ENCODE measurements at places on chromosomes 6 and 20.

DNA sequence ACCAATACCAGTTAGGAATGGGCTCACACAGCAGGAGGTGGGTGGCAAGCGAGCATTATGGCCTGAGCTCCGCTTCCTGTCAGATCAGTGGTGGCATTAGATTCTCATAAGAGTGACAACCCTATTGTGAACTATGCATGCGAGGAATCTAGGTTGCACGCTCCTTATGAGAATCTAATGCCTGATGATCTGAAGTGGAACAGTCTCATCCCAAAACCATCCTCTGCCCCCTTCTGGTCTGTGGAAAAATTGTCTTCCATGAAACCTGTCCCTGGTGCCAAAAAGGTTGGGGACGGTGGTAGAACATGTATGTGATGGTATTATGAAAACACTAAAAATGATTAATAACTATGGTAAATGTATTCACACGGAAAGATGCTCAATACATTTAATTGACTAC, 99.7 kb upstream of the HIVEP1 start:
- no peak for DNase-seq

DNA sequence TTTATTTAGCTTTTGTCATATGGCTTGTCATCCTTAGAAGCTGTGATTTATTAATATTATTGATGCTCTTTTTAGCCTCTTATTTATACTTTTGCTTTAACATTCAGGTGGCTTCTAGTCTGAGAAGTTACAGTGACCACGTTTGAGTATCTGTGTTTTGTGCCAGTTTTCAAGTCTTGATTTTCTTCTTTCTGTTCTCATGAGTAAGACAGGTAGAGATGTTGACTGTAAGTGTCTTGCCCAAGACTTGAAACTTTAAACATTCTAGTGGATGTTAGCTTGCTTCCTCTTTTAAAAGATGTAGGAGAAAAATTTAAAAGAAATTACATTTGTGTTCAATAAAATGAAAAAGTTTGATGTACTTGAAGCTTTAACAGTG, 122.6 kb downstream of the LRRC1 start:
- DNase-seq, result no peak

- no peak for DNase-seq
These were observed 987 bp downstream of the ADISSP start for GRCh38 chr20:3766422-3767109.

DNA sequence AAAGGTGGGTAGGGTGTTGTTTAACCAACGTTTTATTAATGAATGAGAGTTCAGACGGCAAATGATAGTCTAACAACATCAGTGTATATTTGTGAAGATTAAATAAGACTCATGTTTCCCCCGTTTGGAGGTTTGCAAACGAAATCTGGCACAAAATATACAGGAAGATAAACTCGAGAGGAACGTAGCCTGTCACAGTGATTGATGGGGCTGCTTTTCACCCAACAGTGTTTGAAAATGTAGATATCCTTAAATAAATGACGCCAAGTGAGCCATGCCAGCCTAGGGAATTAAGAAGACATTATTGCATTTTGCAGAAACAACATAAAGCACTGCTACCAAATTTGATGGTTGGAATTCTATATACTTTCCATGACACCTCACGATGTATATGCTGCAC, 696.5 kb upstream of the FLRT3 start:
- DNase-seq, result no peak

- no peak for DNase-seq
These were observed 150.1 kb upstream of the STXBP5 start for GRCh38 chr6:147054158-147054557.

DNA sequence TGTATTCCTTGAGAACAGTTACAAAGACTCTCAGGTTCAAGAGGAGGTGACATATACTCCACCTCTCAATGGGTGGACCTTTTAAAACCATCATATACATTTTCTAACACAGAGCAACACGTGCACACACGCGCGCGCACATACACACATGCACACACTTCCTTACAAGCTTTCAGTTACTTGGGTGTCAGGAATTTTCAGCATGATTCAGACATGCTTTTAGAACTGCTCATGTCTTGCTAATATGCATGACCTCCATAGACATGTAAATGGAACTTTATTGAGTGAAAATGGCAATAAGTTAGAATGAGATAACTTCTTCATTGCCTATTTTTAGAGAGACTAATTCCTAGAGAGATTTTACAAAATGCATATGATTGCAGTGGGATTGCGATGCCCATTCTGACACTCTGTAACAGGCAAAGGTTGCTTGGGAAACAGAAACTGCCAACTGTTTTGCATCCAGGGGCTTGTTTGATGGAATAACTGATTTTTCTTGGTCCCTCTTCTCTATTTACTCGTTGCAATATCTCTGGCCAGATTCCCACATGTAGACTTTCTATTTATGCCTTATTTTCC, 531.4 kb upstream of the RNF217 start:
- no peak for DNase-seq

- no peak for DNase-seq
These were observed 304.6 kb upstream of the AGPAT4 start for GRCh38 chr6:161578478-161578877.

DNA sequence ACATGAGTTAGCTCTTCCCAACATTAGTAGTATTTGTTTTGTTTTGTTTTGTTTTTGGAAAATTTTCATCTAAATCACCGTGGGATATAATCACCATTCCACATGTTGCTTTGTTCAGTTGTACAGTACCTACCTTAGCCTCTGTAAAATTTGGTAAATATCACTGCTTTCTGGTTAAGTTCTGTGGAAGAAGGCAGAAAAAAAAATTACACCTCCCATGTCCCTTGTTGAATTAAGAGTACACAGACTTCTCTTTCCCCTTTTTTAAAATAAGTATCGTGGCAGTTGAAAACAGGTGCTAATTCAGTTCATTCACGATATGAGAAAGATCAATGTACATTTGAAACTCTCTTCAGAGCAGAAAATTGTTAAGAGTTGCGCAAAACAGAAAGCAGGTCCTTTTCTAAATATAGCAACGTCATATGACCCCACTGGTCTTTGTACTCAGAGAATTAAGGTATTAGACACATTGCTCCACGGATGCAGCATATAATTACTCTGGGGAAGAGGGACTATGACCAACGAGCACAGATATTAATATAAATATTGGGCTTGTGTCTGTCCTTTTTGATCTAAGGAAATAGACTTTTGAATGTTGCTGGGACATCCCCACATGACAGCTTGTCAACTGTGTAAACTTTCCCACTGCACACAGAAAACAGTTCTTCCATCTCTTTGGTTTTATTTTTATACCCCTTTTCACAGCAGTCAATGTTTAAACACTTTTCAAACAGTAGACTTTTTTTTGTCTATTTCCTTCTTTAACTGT, 58.6 kb upstream of the ZNF217 start:
- DNase-seq, result peak; percentile 66

- no peak for DNase-seq
These were observed 82.4 kb downstream of the TMEM242 start for GRCh38 chr6:157240960-157241311.

GRCh38 chr20:5342021-5342420, 25.3 kb upstream of the PROKR2 start:
- DNase-seq, result no peak

GRCh38 chr6:158376631-158377081, 64.4 kb downstream of the TULP4 start:
- DNase-seq, result peak; percentile 77

- no peak for DNase-seq
These were observed 21.3 kb upstream of the TMEM14A start for GRCh38 chr6:52649536-52650160.

DNA sequence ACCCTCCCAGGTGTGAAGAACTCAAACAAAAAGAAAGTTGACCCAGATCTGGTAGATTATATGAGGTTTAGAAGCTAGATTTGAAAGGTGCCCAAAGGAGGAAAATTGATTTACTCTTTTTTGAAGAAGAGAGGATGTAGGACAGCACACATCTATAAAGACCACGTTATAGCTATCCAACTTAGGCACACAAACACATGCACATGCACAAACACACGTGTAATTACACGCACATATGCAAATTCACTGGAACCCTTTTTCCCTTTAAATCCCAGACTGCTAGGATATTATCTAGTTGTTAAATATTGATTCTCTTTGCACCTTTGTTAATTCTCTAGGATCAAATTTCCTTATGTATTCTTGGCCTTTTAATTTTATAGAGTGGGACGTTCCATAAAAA, 272.8 kb upstream of the TBX18 start:
- no peak for DNase-seq

- DNase-seq, result no peak
These were observed 27.1 kb downstream of the RNF217 start for GRCh38 chr6:124989136-124989983.

DNA sequence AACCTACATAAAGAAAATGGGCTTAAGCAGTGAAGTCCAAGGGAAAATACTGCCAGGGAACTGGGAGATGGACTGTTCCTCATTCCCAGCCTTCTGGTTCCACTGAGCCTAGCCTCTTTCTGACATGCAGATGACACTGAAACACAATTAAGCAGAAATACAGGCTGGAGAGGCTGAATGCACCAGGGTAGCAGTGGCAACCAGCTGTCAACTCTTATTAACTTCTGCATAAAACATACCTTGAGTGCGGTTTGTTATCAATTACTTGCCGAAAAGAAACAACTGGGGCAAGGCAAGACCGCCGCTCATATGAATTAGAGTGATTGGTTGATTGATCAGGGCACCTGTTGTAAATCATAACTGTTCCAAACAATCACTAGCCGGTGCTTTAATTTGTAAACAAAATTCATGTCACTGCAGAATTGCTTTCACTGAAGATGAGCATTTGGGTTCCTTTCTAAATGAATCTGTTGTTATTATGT, 16.3 kb downstream of the TFAP2B start:
- DNase-seq, result no peak

GRCh38 chr6:36963451-36964290, 9.1 kb downstream of the PI16 start:
- no peak for DNase-seq

DNA sequence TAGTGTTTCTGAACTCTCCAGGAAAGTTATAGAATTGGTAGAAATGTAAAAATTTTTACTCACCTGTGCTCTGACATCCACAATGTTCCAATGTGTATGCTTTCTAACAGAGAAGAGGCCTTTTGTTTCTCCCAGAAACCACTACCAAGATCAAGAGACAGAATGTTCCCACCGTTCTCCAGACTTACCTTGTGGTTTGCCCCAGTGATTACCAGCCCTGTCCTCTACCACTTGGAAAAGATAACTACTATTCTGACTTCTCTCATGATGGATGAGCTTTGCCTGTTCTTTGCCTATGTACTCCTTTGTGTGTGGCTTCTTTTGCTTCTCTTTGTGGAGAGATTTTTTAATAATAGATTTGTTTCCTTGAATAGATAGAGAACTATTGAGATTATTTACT, 173.0 kb upstream of the SCGN start:
- DNase-seq, result no peak

- DNase-seq, result no peak
These were observed 114.2 kb downstream of the HIVEP2 start for GRCh38 chr6:142830807-142831206.

DNA sequence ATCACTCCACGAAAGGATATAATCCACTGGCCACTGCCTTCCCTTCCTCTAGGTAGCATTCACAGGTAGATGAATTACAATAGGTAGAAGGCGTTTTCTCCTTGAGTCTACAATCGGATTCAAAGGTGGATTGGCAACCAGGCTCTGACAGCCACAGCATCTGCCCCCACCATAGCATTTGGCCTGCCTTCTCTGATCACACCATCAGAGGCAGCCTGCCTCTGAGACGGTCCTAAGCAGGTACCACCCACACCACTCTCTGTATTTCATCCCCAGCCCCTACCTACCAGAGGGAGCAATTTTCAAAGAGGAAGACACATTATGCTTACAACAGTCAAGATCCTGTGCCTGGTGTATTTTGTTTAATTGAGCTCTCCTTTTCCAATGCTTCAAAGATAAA, 210.5 kb upstream of the SPTLC3 start:
- DNase-seq, result no peak

- no peak for DNase-seq
These were observed 66.8 kb downstream of the ARHGAP18 start for GRCh38 chr6:129643176-129643575.

DNA sequence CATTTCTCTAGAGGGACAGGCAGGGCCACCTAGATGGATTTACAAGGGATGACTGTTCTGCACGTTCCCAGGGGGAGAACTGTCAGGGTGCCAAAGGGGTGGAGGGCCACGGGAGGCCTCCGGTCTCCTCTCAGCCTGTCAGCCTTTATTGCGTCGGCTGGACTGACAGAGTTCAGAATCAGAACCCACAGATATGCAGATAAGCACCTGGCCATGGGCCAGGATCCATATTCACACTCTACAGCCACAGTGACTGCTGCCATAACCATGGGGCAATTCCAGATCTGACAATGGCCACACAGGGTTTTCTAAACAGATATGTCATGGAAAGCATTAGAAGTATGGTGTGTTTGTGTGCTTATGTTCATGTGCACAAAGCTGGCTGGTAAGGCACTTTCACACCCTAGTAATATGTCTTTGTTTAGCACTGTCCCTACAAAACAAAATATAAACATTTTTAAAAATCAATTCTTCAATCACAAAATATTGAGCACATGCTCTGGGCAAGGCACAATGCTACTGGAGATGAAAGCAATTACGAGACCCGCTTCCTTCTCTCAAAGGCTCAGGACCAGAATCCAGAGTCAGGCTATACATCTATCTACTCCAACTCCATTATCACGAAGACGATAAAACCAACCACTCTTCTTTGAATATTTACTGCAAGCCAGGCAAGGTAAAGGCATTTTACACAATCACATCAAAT, 29.1 kb downstream of the TRAM2 start:
- DNase-seq, result no peak

- DNase-seq, result no peak
These were observed 15.9 kb downstream of the AGPAT4 start for GRCh38 chr6:161257793-161258457.

GRCh38 chr20:45964006-45964400, 8.0 kb downstream of the ZNF335 start:
- no peak for DNase-seq

GRCh38 chr6:46199387-46199786, 28.6 kb upstream of the ENPP5 start:
- no peak for DNase-seq

DNA sequence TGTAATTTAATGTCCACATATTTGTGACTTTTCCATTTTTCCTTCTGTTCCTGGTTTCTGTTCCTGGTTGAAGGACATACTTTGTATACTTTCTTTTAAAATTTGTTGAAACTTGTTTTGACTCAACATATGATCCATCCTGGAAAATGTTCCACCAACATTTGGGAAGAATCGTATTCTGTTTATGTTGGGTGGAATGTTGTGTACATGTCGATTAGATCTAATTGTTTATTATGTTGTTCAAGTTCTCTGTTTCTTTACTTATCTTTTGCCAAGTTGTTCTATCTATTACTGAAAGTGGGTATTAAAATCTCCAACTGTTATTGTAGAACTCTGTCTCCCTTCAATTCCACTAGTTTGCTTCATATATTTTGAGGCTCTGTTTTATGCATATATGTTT, 27.7 kb upstream of the DUSP22 start:
- no peak for DNase-seq

DNA sequence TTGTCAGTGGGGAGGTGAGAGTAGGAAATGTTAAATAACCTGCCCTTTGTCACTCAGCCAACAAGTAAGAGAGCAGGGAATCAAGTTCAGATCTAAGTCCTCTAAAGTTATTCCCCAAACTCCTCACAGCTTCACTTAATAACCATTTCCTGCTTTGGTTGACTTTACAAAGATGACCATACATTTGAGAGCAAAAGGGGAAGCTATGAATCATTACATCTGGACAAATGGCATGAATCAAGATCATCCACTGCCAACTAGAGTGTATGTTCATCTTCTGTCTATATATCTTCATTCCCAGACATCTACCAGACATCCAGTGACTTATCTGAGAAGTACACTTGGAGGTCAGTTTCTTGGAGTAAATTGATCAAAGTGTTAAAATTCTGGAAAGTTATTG, 15.1 kb upstream of the HIVEP2 start:
- DNase-seq, result no peak

- no peak for DNase-seq
These were observed 42.8 kb upstream of the PLCG1 start for GRCh38 chr20:41094353-41095055.
